Stimulated activated CD4-positive, alpha-beta T cell treated with anti-CD3 and anti-CD28 coated beads, Interleukin-1b, Interleukin-23, amount 100 ng/mL, for 4 hours (primary cell): ENCODE measurements at places on chromosomes 16 and 17.

- DNase-seq = no peak
Measured at GRCh38 chr17:41655611-41656111, 31.3 kb upstream of the KRT17 start.

DNA sequence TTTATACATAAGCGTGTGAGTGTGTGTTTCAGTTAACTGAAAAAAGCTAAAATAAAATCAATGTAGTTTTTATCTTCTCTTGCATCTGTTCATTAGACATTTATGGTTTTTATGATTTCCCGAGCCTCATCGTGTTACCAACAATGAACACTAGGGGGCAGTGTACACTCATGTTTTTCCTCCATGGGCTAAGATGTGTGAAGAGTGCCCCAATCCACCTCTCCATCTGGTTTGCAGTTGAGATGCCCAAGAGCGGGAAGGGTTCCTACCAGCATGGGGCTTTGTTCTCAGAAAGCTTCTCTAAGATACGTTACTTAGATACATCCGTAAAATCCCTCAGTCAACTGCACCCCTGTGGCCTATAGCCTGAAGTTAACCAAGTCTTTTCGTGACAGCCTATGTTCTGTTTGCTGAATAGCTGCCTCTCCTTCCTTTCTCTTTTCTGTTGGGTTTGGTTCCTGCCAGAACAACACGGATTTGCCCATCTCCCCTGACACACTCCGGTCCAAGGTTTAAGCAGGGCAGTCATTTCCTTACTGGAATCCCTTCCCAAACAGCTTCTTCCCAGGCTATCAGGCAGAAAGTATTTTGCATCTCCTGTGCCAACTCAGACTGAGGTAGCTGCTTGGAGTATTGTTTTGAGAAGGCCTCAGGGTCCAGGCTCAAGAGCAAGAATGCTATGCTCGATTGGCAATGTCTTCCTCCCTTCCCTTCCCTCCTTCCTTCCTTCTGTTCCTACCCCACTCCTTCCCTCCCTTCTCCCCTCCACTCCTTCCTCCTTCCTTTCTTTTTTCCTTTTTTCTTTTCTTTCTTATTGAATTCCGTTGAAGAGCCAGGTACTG is 12.9 kb upstream of the ELAC2 start:
- peak; percentile 47 for DNase-seq

GRCh38 chr16:77610496-77610895 is 111.8 kb upstream of the NUDT7 start:
- DNase-seq = no peak

DNA sequence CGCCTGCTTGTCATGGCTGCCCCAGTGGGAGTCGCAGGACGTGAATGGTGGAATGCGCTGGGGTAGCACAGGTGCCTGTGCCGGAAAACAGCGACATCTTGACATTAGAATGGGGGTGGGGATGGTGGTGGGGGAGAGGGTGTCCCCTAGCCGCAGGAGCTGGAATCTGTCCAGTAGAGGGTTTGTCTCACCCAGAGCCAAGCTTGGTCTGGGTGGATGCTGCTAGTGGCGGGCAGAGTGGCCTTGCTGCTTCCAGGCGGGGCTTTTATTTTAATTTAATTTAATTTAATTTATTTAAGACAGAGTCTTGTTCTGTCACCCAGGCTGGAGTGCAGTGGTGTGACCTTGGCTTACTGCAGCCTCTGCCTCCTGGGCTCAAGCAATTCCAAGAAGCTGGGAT is 7.7 kb downstream of the BAIAP2 start:
- no peak for DNase-seq

GRCh38 chr16:68734782-68735181 is 2.3 kb upstream of the CDH1 start:
- no peak for DNase-seq

GRCh38 chr17:64005734-64006167 is 7.6 kb downstream of the PRR29 start:
- DNase-seq = no peak

DNA sequence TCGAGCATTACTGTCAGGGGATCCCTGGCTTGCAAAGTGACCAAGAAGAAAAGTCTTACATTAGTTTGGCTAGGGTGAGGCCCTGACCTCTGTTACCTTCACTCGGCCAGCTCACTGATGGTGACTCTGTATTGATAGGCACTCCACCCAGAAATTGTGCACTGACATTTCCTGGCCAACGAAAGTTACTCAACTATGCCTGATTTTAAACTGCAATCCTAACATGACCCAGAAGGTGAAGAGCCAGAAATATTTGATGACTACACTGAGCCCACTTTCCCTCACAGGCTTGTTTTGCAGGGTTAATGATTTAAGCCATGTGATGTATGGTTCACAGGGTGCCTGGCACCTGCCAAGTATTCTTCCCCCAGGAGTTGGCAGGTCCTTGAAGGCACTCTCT is 208.2 kb upstream of the MAF start:
- DNase-seq = no peak

DNA sequence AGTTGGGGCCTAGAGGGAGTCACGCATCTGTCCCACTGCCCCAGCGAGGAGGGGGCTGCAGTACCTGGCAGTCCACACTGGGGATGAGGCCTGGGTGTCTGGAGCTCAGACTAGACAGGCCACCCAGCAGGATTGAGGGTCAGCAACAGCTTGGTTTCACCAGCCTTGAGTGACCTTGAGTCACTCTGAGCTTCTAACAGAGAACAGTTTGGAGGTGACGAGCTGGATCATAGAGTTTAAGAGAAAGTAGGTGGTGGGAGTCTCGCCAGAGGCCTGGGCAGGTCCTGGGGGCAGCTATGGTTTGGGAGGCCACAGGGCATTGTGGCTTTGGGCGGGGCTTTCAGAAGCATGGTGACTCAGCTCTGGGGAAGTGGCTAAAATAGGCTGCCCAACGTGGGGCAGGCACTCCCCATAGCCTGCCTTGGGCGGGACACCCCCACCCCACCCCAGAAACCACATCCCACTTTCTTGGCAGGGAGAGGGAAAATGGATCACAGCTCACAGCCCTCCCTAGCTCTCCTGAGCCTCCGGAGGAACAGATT is 20.5 kb downstream of the CDC42EP4 start:
- no peak for DNase-seq
